ENCODE measurements at places on chromosomes 1 and 21.
A peak's percentile ranks its signal among the peaks of the same experiment; 100 is the strongest.

- DNase-seq: peak; percentile 26
Measured at GRCh38 chr1:207897188-207897587, 13.7 kb downstream of the CD34 start.

DNA sequence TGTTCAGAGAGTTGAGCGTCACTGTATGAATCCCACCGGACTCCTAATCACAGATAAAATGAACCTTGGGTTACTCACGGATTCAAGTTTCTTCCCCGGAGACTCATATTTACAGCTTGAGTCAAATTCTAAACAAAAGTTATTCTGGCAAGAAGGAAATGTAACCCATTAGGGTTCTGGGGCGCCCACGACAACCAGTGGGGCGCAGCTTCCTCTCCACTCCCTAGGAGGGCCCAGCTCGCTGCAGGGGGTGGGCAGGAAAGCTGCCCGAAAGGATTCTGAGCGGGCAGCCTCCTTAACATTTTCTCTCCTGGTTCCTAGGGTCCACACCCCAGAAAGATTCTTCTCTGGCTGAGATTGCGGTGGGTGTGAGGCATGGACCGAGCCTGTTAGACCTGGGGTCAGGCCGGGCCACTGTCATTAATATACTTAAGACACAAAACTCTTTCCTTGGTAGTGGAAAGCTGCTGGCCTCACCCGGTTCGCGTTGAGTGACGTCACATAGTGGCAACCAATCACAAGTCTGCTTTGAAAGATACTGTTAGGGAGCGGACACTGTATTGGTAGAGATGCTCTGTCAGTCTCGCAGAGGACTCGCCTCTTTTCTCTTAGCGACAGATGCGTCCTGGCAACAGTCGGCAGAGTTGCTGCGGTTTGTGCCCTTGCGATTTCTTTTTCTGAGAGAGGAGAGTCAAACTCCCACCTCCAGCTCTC lies 13.6 kb upstream of the MCOLN3 start:
- DNase-seq: peak; percentile 76

DNA sequence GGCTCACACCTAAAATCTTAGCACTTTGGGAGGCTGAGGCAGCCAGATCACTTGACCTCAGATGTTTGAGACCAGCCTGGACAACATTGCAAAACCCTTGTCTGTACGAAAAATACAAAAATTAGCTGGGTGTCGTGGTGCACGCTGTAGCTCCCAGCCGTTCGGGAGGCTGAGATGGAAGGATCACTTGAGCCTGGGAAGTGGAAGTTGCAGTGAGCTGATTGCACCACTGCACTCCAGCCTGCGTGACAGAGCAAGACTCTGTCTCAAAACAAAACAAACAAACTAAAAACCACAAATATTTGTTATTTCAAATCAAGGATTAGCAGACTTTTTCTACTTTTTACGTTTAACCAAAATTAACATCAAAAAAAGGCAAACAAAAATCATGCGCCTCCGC lies 31.3 kb downstream of the INKA2 start:
- no peak for DNase-seq

- DNase-seq: peak; percentile 51
Measured at GRCh38 chr1:243849421-243850201, 432 bp downstream of the AKT3 start.

- no peak for DNase-seq
Measured at GRCh38 chr1:40132383-40133311, 28.5 kb upstream of the RLF start.

DNA sequence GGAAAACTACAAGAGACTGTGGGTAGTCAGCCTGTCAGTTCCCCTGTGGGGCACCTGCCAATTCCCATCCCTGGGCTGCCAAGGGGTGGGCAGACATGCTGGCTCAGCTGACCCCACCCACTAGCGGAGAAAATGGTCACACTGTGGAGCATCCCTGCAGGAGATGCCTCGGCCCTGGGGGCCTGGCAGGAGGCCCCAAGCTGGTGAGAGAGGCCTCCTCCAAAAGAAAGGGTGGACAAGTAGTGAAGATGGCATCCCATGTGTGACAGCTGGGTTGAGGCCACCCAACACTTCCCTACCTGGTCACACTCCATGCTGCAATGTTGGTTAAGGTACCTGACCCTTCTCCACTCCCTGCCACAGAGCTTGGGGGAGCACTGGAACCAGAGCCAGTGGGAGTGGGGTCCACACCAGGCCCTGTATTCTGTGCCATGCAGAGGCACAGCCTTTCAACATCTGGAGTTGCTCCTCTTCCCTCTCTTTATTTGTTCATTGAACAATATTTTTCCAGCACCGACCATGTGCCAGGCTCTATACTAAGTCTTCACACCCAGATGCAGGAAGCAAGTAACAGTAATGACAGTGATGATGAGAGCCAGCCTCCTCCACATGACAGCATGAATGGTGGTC lies 59.5 kb downstream of the KLHDC7A start:
- DNase-seq: no peak

DNA sequence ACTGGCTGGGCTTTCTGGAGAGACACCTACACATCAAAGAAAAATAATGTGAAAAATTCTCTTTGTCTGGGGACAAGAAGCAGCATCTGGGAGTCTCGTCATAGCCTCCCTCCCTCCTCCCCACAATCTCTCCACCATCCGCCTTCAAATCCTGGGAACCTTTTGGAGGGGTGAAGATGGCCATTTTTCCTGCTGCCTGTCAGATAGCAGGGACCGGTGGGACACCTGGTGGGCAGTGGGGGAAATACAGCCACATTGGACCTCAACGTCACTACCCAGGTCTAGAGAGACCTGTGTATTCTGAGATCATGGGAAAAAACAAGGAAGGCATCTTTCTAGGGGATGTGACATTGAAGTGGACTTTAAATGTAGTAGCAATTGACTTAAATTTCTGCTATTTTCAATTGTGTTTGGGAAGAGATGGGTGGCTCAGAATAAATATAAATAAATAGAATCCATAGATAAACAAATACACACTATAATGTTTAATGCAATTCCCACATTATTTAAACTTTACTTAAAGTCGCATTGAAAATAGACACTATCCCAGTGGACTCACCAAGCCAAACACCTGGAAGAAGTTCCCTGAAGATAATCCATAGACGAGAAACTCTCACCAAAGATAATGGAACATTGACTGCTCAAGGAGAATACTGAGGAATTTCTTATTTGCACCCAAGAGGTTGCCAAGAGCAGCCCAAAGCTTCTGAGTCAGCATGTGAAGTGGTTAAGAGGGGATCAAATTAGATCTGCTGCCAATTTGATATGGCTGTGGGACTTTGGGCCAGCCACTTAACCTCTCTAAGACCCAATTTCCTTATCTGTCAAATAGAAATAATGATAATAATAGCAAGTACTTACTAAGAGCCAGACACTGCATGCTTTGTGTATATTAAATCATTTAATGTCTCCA lies 147.6 kb upstream of the CAMK1G start:
- DNase-seq: peak; percentile 24

GRCh38 chr1:216075339-216075738 lies 347.9 kb downstream of the USH2A start:
- DNase-seq: no peak

GRCh38 chr1:235908742-235909520 lies 42.2 kb upstream of the LYST start:
- DNase-seq: no peak

DNA sequence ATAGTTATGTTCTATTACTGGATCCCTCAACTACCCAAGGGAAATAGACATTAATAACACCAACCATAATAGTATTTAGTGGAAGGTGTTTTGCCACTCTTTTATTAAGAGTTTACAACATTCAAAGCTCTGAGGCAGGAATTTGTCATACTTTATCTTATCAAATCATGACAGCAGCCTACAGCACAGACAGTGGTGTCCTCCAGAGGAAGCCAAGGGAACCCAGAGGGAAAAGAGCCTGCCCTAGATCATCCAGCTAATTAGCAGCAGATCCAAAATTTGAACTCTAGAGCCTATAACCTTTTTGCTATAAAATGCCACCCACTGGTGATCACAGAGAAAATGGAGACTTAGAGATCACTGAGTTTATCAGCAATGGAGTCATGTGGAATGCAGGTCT lies 18.2 kb downstream of the VAV3 start:
- no peak for DNase-seq

- no peak for DNase-seq
Measured at GRCh38 chr21:32356874-32357395, 35.9 kb downstream of the URB1 start.

DNA sequence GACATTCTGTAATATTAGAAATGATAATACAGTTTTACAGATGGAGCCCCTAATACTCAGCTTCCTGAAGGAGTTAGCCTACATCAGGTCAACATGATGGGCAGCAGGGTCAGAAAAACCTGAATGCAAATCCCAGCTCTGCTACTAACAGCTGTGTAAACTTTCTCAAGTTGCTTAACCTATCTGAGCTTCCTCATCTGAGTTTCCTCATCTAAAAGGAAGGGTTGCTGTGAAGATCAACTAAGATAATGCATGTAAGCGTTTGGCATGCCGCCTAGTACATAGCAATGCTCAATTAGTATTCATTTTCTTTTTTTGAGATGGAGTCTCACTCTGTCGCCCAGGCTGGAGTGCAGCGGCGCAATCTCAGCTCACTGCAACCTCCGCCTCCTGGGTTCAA lies 18.4 kb upstream of the DESI2 start:
- DNase-seq: no peak

DNA sequence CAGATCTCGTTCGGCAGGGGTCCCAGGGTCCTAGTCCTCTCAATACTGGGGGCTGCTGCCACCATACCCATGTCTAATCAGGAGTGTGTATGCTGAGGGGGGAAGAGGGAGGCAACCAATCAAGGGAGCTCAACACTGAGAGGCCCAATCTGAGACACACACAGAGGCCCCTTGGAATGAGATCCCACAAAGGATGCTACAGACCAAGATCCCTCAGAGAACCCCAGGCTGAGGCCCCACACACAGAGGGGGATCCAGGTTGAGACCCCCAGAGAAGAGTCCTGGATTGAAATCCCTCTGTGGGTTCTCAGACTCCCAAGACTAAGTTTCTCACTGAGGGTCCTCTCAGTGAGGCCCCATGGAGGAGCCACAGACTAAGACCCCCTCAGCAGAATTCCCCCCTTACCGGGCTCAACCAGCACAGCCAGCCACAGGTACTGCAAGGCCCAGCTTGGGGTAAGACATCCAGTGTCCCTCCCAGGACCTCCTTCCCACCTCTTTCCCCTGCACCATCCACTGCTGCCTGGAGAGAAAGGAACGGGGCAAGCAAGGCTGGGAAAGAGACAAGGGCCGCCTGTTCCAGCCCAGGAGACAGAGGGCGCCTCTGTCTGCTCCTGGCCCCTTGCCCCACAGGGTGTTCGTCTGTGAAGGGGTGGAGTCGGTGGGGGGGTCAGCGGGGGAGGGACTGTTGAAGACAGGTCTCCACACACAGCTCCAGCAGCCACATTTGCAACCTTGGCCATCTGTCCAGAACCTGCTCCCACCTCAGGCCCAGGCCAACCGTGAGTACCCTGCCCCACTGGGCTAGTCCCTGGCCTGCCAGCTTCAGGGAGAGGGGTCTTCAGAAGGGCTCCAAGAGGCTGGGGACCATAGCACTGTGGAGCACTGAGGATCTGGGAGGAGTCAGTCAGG lies at the start of gene S100A1:
TSS of gene S100A1 (plus strand) at position 720 of the 912 bp plus-strand sequence. CDS start 2,088 bp downstream, outside the sequence.
- DNase-seq: peak; percentile 53

- no peak for DNase-seq
Measured at GRCh38 chr21:34531399-34531798, 19.4 kb upstream of the KCNE1 start.

- no peak for DNase-seq
Measured at GRCh38 chr1:101820071-101820470, 176.7 kb downstream of the OLFM3 start.

DNA sequence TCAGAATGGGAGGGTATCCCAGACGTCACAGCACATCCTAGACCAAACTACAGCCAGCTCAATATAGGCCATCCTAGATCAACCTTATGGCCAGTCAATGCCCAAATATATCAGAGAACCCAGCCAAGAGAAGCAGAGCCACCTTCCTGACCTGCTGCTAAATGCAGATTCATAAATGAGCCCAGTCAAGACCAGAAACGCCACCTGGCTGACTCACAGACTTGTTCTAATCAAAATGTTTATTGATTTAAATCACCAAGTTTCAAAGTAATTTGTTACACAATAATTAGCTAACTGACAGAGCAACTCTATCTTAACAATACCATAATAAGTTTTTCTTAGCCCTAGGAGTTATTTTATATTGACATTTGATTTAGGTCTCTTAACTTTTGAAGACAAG lies 28.6 kb downstream of the ZNF644 start:
- no peak for DNase-seq

All from hippocampal formation (tissue), 2 donors.